ENCODE measurements at places on chromosomes 12 and 14.

GRCh38 chr12:79650440-79650839 is 40.3 kb downstream of the PAWR start:
- DNase-seq, result no peak
- peaks cover 2% of the 10 kb centered on the region for H3K4me1 ChIP-seq
- H3K4me3 ChIP-seq, result no peak overlapping the region
- no peak overlapping the region for H3K27ac ChIP-seq

GRCh38 chr12:19058235-19059021 is 71.1 kb upstream of the PLEKHA5 start:
- H3K27ac ChIP-seq, result no peak overlapping the region
- no peaks in the 10 kb centered on the region for H3K27me3 ChIP-seq
- no peaks in the 10 kb centered on the region for H3K36me3 ChIP-seq

- no peak for DNase-seq
- H3K4me3 ChIP-seq, result no peak overlapping the region
- H3K27me3 ChIP-seq, result peaks cover 28% of the 10 kb centered on the region
- peaks cover 20% of the 10 kb centered on the region for H3K4me1 ChIP-seq
- no peak overlapping the region for H3K27ac ChIP-seq
Observed at GRCh38 chr12:6692888-6693287, 3.7 kb upstream of the ZNF384 start.

DNA sequence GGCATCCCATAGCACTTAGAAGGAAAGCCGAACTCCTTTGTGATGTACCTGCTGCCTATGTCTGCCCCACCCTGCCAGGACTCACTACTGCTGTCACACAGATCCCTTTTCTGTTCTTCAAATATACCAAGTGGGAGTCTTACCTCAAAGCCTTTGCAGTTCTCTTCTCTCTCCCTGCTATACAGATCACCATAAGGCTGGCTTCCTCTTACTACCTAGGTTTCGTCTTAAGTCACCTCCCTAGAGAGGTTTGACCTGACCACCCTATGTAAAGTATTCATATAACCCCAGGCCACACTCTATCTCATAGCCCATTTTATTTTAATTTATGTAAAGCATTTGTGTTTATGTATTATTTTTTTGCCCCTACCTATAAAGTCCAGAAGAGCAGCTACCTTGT is 117.6 kb downstream of the CRADD start:
- H3K36me3 ChIP-seq, result no peaks in the 10 kb centered on the region
- no peak overlapping the region for H3K27ac ChIP-seq
- DNase-seq, result no peak

GRCh38 chr12:64950711-64951298 is 126.4 kb downstream of the TBC1D30 start:
- H3K27me3 ChIP-seq, result no peaks in the 10 kb centered on the region
- H3K4me1 ChIP-seq, result no peaks in the 10 kb centered on the region
- no peak for DNase-seq
- H3K36me3 ChIP-seq, result no peaks in the 10 kb centered on the region
- H3K4me3 ChIP-seq, result no peak overlapping the region
